CD14-positive monocyte (primary cell): ENCODE measurements at places on chromosomes 11 and 22.
A peak's percentile ranks its signal among the peaks of the same experiment; 100 is the strongest.

DNA sequence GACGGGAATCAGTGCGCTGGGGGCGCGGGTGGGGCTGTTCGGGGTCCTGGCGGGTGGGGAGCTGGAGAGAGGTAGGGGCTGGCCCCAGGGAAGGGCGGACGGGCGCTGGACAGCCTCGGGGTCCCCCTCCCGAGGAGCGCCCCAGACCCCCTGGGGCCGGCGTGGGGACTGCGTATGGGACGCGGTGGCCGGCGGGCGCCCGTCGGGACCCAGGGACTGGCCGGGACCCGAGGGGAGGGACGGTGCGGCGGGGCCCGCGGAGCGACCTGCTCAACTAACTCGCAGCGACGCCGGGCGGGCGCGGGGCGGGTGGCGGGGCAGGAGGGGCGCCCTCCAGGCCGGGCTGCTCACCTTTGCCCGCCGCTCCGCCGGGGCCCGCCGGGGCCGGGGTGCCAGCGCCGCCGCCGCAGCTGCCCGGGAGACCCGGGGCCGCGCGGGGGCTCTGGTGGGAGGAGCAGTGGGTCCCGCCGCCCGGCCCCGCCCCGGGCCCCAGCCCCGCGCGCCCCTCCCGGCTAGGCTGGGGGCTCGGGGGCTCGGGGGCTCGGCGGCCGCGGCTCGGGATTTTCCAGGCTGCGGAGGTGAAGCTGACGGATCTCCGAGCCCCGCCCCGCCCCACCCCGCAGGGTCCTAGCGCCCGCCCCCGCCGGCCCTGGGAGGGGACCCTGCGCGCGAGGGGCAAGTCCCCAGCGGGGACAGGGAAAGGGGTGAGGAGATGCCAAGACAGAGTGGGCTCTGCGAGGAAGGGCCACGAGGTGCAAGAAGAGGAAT lies 12.3 kb downstream of the STARD10 start:
- DNase-seq = no peak

DNA sequence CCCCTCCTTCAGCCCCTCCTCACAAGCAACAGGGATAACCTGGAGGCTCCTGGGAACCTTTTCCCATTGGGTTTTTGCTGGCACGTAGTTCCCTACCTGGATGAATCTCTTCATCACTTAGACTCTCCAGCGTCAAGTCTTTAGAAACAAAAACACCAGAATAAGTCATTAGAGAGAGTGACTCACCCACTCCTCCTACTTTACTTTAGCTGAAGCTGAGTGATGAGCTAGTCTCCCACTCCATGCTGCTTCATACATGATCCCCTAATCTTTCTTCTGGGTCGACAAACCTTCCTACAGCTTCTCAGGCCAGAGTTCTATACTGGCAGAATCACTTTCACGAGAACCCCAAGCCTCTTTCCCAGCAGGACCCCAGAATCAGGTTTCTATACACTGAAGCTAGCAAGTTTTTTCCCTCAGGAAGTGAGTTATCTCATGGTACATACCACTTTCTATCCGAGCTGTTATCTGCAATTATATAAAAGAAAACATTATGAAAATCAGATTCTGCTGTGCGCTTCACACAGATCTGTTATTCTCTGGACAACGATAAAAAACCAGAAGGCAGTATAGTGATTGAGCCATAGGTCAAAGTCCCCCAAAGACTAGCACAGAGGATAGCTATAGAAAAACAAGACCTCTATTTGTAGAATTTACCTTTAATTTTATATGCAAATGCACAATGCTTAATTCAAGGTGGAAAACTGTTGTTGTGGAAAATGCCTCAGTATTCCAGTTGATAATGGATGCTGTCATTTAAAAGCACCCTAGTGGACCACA lies 18.7 kb downstream of the DRICH1 start:
- DNase-seq = no peak

DNA sequence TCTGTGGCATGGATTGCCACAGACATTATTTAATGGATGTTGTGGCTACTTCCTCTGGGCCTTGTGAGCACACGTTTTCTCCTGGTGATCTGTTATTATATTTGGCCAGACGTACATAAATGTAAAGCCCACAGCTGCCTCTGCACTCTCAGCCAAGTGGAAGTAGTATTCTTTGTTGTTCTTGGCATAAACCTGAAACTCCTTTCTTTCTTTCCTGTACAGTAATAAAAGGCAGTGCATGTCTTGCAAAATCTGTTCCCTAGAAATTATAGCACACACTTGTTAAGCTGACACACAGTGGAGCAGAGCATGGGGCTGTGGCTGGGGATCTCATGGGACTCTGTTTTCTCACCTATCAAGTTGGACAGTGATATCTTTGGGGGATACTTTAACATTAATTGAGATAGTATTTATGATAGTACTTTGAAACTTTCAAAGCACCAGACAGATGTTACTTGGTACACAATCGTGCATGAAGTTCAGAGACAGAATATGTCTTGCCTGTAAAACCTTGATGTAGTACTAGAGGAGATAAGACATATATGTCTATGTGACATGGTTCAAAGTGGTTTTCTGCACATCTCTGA lies 20.9 kb downstream of the PANX1 start:
- DNase-seq = no peak

DNA sequence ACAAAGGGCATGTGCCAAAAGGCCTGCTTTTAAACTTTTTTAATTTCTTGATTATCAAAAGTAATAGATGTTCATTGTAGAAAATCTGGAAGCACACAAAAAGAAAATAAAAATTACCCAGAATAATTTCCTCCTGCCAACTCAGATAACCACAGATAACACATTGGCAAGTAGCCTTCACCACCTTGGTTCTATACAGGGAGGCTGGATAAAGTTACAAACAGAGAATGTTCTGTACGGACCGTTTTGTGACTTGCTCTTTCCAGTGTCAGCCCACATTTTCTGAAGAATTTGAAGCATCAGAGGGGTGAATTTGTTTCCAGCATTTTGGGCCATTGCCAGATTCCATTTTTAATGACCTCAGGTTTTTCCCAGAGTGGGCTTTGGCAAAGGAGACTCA lies 23.5 kb downstream of the TUG1 start:
- DNase-seq = no peak

- DNase-seq = peak; percentile 89
Measured at GRCh38 chr11:10792385-10793068, 16.2 kb downstream of the EIF4G2 start.

DNA sequence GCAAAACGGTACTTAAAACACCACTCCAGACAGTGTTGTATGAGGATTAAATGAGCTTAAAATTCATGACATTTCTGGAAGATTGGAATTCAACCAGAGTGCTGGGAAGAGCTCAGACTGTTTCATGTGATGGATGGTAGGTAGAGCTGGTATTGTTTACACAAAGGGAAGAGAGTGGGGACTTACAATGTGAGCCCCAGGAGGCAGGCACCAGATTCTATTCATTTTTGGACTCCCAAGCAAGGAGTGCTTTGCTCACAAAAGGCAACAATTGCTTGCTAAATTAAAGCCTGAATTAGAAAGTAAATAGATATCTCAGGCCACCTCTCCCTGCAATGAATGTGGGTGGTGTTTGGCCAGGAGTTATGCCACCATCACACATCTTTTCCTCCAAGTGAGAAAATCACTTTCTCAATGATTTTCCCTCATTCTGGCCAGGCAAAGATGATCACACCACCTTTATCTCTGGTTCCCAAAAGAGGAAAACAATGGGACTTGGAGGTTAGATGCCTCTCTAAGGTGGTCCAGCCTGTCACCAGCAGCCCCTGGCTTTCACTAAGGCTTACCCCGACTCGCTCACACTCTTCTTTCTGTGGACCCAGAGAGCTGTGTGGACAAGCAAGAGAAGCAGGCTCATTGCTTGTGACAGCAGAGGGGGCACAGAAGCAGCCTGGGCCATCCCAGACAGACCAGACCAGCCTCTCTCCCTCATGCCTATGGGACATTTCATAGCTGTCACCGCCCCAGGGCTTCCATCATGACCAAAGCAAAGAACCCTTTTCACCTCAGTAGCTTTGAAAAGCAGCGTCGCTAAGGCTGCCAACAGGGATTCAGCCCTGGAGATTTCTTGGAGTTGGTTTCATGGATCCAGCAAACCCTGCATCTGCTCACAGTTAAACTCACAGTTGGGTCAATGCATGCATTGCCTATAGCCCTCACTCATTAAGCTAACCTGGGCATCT lies 63.5 kb upstream of the DRD2 start:
- no peak for DNase-seq

GRCh38 chr11:69215216-69215615 lies 59.5 kb downstream of the SMIM38 start:
- no peak for DNase-seq

DNA sequence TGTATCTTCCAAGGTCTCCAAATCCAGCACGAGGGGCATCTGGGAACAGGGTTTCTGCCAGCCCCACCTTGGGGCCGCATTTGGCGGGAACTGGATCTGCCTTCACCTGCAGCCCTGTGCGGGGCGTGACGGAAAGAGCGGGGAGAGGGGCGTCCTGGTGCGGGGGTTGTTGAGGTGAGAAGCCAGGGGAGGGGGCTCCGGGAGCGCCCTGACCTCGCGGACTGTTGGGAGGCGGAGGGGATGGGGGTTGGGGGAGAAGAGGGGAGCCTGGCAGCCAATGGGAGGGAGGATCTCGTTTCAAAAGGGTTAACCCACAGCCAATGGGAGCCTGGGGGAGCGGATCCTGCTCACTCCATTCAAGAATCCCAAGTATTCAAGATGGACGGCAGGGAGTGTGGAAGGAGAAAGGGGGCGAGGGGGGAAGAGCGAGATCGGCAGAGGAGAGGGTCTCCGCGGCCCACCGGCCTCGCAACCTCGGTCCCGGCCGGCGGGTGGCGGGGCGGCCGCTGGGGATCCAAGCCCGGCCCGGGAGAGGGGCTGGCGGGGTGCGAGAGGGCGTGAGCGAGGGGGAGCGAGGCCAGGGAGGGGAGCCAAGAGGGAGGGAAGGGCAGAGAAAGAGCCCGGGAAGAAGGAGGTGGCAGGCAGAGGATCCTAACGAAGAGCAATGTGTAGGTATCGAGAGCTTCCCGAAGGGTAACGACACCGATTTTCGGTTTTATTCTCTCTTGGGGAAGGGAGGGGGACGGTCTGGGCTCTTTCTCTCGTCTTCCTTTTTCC lies 11.5 kb downstream of the YPEL4 start:
- DNase-seq = no peak

DNA sequence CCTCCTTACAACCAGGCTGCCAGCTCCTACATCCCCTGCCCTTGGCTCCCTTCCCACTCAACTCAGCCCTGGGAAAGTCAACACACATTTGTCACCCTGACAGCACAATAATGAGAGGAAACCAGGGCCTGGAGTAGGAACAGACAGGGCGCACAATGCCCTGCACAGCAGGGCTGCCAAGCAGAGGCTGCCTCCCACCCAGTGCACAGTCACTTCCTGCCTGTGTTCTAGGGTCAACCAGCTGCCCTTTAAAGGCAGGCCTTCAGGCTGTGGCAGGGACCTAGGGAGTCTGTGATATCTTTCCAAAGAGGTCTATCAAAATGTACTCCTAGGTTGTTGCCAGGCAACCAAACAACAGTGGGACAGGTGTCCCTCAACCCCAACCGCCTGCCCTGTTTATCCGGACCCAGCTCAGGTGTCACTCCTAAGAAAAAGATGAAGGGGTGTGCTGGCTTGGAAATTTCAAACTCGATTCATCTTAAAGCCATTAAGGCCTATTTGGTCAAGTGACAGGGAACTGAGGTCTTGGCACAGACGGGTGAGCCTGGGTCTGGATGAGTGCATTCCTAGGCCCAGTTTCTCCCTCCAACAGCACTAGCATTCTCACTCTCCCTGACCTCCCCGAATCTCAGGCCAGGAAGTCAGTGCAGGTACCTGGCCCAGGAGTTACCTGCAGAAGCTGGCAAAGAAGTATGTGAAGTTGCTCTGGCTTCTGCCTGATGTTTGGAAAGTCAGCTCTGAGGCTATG lies 110.3 kb upstream of the PITPNB start:
- DNase-seq = no peak

GRCh38 chr22:36921309-36922104 lies 8.1 kb downstream of the CSF2RB start:
- DNase-seq = peak; percentile 93

GRCh38 chr11:23536907-23537306 lies 676.6 kb upstream of the CCDC179 start:
- no peak for DNase-seq

GRCh38 chr11:103920449-103920848 lies 116.0 kb upstream of the DDI1 start:
- no peak for DNase-seq

GRCh38 chr22:17665854-17666253 lies 27.3 kb downstream of the BCL2L13 start:
- no peak for DNase-seq

GRCh38 chr22:46361826-46362202 lies 26.3 kb downstream of the TRMU start:
- no peak for DNase-seq
